ENCODE measurements at places on chromosomes 13 and 19. TPM values are rescaled to one million over a fixed set of nuclear protein-coding genes. Genes with fewer than 3 reads are reported as not detected.

The MAP3K10 gene
- 15.2 TPM for total RNA-seq

DNA sequence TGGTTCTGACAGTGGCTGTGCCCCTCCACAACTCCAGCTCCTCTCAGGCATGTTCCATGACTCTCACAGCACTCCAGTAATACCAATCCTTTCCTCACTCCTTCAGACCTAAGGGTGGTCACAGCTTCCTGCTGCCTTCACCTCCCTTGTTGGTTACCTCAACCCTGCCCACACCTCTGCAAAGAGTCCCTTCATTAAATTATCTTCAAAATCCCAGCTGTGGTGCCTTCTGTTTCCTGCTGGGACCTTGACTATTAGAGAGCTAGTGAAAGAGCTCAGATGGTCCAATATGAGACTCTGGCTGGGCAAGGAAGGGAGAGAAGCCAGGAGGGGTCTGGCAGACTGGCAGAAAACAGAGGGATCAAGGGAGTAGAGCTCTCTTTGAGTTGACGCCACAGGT, 26.1 kb downstream of the DEDD2 start:
- no peaks in the 10 kb centered on the region for H3K27me3 ChIP-seq
- DNase-seq, result peak; percentile 23
- no peak overlapping the region for H3K4me3 ChIP-seq
- peak overlapping the region; percentile 60 for H3K27ac ChIP-seq

- H3K4me3 ChIP-seq, result no peak overlapping the region
- no peak for DNase-seq
- no peaks in the 10 kb centered on the region for H3K27me3 ChIP-seq
- peaks cover 14% of the 10 kb centered on the region for H3K4me1 ChIP-seq
- H3K36me3 ChIP-seq, result no peaks in the 10 kb centered on the region
- no peak overlapping the region for H3K27ac ChIP-seq
Observed at GRCh38 chr13:19590423-19590822, 29.1 kb upstream of the TPTE2 start.

GRCh38 chr13:81988567-81988966, 1647.6 kb upstream of the SPRY2 start:
- H3K27me3 ChIP-seq, result no peaks in the 10 kb centered on the region
- no peak overlapping the region for H3K4me3 ChIP-seq
- no peak overlapping the region for H3K27ac ChIP-seq
- no peak for DNase-seq
- no peaks in the 10 kb centered on the region for H3K36me3 ChIP-seq

The GFY gene
- not detected for total RNA-seq

DNA sequence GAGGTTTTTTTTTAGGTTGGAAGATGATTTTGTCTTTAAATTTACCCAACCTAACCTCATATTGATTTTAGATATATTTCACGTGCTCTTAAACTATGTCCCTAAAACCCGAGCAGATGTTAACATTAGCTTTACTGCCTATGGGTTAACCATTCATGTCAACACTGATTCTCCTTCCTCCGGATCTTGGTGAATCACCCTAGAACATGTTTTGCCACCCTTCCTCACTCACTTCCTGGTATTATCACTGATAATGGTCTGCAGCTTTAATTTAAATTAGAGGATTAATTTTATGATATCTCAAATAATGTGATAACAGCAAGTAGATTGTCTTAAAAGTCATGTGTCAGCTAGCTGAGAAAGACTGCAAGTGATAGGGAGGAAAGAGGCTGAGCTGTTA, 31.9 kb downstream of the HTR2A start:
- no peaks in the 10 kb centered on the region for H3K36me3 ChIP-seq
- H3K27ac ChIP-seq, result no peak overlapping the region
- DNase-seq, result no peak
- no peaks in the 10 kb centered on the region for H3K27me3 ChIP-seq

- no peak overlapping the region for H3K4me3 ChIP-seq
- no peaks in the 10 kb centered on the region for H3K27me3 ChIP-seq
- no peak overlapping the region for H3K27ac ChIP-seq
- H3K4me1 ChIP-seq, result no peaks in the 10 kb centered on the region
- DNase-seq, result no peak
Observed at GRCh38 chr13:104693126-104693525, 1626.9 kb upstream of the SLC10A2 start.

GRCh38 chr13:98284679-98285078, 107.6 kb upstream of the RNF113B start:
- no peak for DNase-seq
- peaks cover 15% of the 10 kb centered on the region for H3K4me1 ChIP-seq
- no peaks in the 10 kb centered on the region for H3K27me3 ChIP-seq
- H3K4me3 ChIP-seq, result no peak overlapping the region
- no peaks in the 10 kb centered on the region for H3K36me3 ChIP-seq

DNA sequence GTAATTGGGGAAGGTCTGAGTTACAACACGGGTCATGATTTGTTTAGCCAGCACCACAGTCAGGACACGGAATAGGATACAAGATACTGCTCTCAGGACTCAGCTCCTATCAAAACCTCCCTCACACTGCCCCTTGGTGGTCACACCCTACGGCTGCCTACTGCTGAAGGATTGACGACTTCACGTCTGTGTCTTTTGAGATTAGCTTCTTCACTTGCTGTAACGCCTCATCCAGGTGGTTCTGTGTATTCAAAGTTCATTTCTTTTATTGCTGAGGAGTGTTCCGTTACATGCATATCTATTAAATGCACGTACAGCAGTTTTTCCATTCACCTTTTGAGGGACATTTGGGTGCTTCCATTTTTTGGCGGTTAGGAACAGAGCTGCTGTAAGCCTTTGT, 46.3 kb downstream of the URI1 start:
- no peak overlapping the region for H3K27ac ChIP-seq
- H3K4me1 ChIP-seq, result no peaks in the 10 kb centered on the region
- H3K27me3 ChIP-seq, result no peaks in the 10 kb centered on the region
- H3K4me3 ChIP-seq, result no peak overlapping the region
- no peaks in the 10 kb centered on the region for H3K36me3 ChIP-seq

DNA sequence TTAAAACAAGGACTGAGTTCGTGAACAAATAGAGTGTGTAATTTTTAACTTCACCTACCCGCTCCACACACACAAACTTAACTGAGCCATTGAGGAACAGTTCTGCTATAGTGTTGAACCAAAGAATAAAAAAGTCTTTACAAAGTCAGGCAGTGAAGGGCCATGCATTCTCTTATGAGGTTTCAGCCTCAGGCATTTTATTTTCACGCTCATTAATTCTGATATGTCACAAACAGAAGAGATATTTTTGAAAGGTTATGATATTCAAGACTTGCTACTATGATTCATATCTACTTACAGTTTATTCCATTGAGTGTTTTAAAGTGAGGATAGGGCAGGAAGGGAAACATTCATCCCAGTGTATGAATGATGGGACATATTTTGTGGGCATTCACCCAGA, 282.2 kb downstream of the SLITRK5 start:
- no peaks in the 10 kb centered on the region for H3K36me3 ChIP-seq
- no peak for DNase-seq
- H3K4me1 ChIP-seq, result no peaks in the 10 kb centered on the region

- DNase-seq, result peak; percentile 9
- H3K4me3 ChIP-seq, result no peak overlapping the region
- no peaks in the 10 kb centered on the region for H3K4me1 ChIP-seq
- H3K27me3 ChIP-seq, result no peaks in the 10 kb centered on the region
- no peaks in the 10 kb centered on the region for H3K36me3 ChIP-seq
- H3K27ac ChIP-seq, result no peak overlapping the region
Observed at GRCh38 chr13:105389373-105389772, 1146.1 kb downstream of the EFNB2 start.

DNA sequence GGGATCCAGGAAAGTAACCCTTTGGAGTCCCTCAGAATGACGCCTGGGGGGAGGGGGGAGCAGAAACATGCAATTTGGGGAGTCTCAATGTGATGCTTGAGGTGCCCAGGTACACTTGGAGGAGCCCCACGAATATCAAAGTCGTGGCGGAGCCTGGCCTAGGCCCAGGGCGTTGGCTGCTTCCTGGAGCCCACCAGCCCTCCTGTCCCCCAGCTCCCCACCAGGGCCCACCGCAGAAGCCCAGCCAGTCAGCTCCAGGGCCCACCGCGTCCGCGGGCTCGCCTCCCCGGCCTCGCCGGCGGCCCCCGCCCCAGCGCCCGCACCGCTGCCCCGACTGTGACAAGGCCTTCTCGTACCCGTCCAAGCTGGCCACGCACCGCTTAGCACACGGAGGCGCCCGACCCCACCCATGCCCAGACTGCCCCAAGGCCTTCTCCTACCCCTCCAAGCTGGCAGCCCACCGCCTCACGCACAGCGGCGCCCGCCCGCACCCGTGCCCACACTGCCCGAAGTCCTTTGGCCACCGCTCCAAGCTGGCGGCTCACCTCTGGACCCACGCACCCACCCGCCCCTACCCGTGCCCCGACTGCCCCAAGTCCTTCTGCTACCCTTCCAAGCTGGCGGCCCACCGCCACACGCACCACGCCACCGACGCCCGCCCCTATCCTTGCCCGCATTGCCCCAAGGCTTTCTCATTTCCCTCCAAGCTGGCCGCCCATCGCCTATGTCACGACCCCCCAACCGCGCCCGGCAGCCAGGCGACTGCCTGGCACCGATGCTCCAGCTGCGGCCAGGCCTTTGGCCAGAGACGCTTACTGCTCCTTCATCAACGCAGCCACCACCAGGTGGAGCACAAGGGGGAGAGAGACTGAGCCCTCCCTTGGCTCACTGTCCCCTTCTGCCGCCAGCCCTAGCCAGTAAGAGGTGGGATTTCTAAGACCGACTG, 2.1 kb downstream of the ZNF575 start:
- peak overlapping the region; percentile 86 for H3K27ac ChIP-seq
- H3K36me3 ChIP-seq, result peaks cover 31% of the 10 kb centered on the region
- H3K4me1 ChIP-seq, result peaks cover 40% of the 10 kb centered on the region
- peak overlapping the region; percentile 7 for H3K4me3 ChIP-seq

The BEST2 gene
- not detected for total RNA-seq

Data from stomach (tissue), 19 donors.